Activated CD4-positive, alpha-beta T cell treated with anti-CD3 and anti-CD28 coated beads, Interleukin-2, amount 50 U/mL, for 24 hours (primary cell): ENCODE measurements at places on chromosomes 11 and 22.

GRCh38 chr11:831118-831864 lies 1.5 kb upstream of the CD151 start:
- no peak for DNase-seq

- no peak for DNase-seq
These were observed 1.1 kb upstream of the RASD2 start for GRCh38 chr22:35539487-35539886.

GRCh38 chr11:4979036-4979435 lies 15.6 kb upstream of the OR51L1 start:
- no peak for DNase-seq

DNA sequence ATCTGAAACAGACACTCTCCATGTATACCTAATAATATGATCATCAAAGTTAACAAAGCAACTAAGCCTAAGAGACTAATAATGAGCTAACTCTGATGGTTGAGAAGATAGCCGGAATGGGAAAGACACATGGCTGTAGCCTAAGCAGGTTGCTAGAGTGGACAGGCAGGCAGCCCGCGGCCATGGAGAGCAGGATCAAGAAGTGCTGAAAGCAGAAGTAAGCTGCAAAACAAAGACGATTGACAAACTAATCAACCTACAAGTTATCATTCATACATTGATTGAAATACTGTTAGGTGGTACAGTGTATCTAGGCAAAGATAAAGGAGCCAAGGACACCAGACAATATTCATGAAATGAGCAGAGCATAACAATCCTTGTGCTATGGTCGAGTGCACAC lies 29.3 kb downstream of the SLN start:
- DNase-seq: no peak

DNA sequence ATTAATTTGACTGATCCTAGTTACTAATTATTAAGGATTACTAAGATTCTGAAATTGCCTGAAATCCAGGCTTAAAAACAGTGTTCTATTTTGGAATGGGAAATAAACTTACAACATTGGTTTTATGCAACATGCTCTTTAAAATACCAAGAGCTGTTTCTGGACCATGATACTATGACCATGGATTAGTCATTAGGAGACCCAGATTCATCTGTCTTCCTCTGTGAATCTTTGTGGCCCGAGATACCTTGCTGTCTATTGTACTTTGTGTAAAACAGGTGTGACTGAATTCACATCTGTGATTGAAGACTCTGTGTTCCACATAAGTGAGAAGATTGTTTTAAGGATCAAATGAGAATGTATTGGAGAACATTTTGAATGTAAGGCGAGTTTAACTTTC lies 98.8 kb downstream of the HSD17B12 start:
- DNase-seq: no peak
